ENCODE measurements at places on chromosomes 6 and 20. TPM values are rescaled to one million over a fixed set of nuclear protein-coding genes. Genes with fewer than 3 reads are reported as not detected.

GRCh38 chr6:107931894-107932293 lies 26.1 kb downstream of the SEC63 start:
- no peak overlapping the region for H3K27ac ChIP-seq
- H3K4me3 ChIP-seq: no peak overlapping the region
- DNase-seq: no peak
- H3K4me1 ChIP-seq: peaks cover 7% of the 10 kb centered on the region
- peaks cover 2% of the 10 kb centered on the region for H3K36me3 ChIP-seq

- H3K4me1 ChIP-seq: peaks cover 7% of the 10 kb centered on the region
- no peak overlapping the region for H3K27ac ChIP-seq
- H3K4me3 ChIP-seq: peak overlapping the region; percentile 52
- no peaks in the 10 kb centered on the region for H3K27me3 ChIP-seq
- H3K36me3 ChIP-seq: no peaks in the 10 kb centered on the region
Measured at GRCh38 chr6:5174244-5174643, 86.5 kb downstream of the LYRM4 start.

DNA sequence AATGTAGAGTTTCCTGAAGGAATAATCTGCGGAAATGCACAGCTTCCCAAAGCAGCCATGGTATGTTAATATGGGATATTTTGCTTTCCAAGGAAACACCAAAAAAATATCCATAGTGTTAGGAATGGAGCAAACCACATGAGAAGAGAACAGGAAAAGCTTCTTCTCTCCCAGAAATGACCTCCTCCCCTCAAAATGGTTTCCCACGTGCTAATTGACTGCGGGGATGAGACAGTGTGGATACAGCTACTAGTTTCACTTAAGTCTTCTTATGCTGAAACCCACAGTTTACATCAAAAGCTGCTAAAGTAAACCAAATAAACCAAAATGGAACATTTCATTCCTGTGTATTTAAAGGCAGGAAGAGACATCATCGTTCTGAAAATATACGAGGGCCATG lies 69.4 kb downstream of the FYN start:
- no peaks in the 10 kb centered on the region for H3K27me3 ChIP-seq
- H3K4me3 ChIP-seq: peak overlapping the region; percentile 6
- H3K36me3 ChIP-seq: no peaks in the 10 kb centered on the region

- no peaks in the 10 kb centered on the region for H3K4me1 ChIP-seq
- no peak for DNase-seq
- H3K4me3 ChIP-seq: no peak overlapping the region
Measured at GRCh38 chr6:6584310-6585002, 4.1 kb upstream of the LY86 start.

GRCh38 chr6:137283940-137284810 lies 65.0 kb upstream of the IFNGR1 start:
- no peak for DNase-seq
- H3K27ac ChIP-seq: no peak overlapping the region
- no peaks in the 10 kb centered on the region for H3K36me3 ChIP-seq
- H3K27me3 ChIP-seq: no peaks in the 10 kb centered on the region

DNA sequence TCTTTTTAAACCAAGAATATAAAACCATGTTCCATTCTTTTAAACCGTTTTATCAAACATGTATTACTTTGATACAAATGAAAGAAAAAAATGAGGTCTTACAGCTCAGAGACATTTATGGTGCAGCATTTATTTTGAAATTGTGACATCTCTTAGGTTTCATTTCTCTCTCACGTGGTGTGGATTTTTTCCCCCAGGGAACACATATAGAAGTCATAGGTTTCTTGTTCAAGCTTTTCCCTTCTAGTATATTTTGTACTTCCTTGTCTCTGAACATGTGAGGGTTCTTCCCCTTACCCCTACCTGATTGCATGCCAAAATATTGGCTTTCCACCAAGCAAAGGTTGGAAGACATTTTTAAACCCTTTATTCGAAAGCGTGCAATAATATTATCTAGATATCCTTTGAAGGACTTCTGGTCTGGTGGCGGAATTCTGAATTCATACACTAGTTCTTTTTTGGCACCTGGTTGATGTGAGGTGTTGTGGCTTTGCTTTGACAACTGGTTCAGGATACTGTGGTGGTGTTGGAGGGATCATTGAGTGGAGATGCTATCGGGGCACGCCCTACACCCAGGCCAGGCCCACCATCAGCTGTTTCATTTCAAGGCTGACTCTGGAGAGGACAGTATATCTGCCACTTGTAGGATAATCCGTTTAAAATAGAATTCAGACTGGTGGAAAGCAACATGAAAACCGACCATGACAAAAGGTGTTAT lies 5.6 kb upstream of the FAM50B start:
- H3K27me3 ChIP-seq: no peaks in the 10 kb centered on the region
- no peak overlapping the region for H3K4me3 ChIP-seq
- H3K4me1 ChIP-seq: peaks cover 71% of the 10 kb centered on the region

GFRA4 gene
- not detected for total RNA-seq

TXLNB gene
- 0.59 TPM for total RNA-seq

HCRTR2 gene
- total RNA-seq: not detected

RAB44 gene
- total RNA-seq: under 0.01 TPM

HLA-DRB5 gene
- not detected for total RNA-seq

Measured in osteoblast (primary cell).